ENCODE measurements at places on chromosomes 6 and 20.

DNA sequence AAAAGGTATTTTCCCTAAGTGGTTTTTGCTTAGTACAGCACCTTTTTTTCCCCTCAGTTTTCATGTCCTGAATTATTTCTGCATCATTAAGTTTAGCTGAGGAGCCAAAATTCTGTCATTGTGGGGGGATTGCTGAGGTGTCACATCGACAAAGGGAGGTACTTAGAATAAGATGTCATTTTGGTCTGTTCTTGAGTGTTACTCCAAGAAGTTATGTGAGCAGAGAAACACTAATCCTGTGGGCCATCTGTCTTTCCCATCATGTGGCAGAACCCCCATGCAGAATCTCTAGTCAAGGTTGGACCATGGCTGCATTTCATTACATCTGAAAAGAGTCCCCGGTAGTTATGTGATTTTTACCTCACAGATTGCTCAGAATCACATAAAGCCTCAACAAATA is 167.8 kb upstream of the CENPW start:
- no peak for DNase-seq

DNA sequence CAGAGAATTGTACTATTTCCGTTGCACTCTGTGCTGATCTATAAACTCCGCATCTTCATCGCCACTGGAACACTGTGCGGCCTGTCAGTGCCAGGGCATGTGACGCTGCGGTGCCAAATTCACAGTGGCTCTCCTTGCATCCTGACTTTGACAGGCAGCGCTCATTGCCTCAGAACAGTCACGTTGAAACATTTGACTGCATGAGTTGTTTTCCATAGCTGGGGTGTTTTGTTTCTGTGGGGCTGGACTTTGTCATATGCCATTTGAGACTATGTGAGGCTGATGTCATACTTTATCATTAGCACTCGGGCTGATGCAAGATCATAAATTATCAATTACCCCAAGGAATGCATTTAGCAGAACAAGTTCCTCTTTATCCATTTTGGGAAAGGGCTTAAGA is 32.7 kb downstream of the CFAP61 start:
- DNase-seq: no peak

GRCh38 chr6:118697554-118697953 is 46.2 kb upstream of the CEP85L start:
- DNase-seq: no peak

DNA sequence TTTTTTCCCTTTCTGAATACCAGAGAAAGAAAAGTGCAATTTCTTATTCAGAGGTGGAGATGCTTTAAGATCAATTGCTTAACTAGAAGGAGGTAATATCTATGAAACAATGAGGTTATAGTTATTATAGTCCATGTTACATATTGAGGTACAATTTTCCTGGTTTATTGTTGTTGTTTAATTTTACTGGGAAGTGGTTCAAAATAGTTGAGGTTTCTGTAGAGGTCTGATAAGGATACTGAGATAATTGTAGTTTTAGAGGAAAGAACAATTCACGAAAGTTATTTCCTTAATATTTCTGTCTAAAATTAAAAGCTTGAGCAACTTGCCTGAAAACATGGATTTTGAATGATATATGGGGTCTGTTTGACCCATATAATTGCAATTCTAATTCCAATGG is 51.4 kb downstream of the DOK5 start:
- no peak for DNase-seq

DNA sequence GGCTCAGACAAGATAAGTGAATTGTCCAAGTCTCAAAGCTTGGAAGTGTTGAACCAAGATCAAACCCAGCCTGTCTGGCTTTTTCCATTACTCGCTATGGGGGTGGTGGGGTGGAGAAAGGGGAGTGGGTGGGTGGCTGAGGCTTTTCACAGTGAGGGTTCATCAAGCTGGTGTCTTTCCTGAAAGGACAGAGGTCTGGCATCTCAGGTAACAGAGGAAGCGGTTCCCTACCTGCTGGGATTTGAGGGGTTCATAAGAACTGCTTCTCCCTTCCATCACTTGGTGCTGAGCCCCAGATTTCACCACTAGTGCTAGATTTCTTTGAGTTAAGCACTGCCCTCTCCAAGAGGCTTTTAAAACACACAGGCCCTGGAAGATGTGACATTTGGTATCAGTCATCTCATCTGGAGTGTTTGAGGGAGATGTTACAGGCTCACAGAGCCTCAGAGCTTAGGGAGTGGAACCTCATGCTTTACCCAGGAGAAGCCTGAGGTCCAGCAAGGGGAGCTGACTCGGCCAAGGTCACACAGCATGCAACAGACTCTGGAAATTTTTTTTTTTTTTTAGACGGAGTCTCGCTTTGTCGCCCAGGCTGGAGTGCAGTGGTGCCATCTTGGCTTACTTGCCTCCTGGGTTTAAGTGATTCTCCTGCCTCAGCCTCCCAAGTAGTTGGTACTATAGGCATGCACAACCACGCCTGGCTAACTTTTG is 6.0 kb upstream of the VEGFA start:
- no peak for DNase-seq

GRCh38 chr20:32577657-32578056 is 7.5 kb downstream of the NOL4L start:
- no peak for DNase-seq

GRCh38 chr20:63414720-63415430 is 53.7 kb upstream of the CHRNA4 start:
- DNase-seq: no peak

DNA sequence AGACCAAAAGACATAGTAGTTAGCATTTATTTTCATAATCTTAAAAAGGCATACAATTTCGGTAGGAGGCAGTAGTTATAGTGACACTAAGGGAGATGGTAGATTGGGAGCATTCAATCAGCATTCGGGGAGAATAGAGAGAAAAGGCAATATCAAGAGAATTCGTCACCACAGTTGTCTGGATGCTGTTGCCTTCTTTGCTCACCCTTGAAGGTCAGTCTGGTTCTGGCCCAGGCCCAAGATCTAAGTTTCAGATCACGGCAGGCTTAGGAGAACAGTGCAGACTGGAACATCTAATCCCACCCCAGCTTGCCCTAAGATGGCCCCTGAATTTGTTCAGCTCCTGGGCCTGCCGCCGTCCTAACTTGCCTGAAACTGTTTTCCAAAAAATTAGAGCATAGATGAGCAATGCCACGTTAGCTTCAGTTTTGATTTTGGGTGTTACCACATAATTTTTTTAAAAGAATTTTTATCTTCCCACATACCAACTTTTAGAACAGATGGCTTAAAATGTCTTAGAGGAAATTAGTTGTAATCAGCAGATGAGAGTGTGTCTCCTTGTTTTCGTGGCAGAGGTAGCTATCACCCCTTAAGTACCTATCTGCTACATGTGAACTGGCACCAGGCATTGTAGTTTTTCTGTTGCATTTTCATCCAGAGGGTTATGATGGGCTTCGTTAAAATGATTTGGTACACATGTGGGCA is 8.3 kb upstream of the CEP85L start:
- no peak for DNase-seq

DNA sequence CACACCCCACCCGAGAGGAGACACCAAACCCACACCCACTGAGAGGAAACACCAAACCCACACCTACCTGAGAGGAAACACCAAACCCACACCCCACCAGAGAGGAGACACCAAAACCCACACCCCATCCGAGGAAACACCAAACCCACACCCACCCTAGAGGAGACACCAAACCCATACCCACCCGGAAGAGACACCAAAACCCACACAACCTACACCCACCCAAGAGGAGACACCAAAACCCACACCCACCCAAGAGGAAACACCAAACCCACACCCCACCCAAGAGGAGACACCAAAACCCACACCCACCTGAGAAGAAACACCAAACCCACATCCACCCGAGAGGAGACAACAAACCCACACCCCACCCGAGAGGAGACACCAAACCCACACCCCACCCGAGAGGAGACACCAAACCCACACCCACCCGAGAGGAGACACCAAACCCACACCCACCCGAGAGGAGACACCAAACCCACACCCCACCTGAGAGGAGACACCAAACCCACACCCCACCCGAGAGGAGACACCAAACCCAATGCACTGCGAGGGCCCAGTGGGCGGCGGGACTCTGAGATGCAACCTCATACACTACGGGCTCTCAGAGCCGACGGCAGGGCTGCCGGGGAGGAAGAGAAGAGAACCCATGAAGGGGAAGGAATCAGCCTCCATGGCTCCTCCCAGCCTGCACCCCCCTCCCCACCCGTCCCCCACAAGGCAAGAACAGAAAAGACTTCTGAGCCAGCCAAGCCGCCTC is 83.3 kb downstream of the TAF4 start:
- DNase-seq: no peak

GRCh38 chr6:2958331-2958711 is 13.0 kb downstream of the SERPINB6 start:
- DNase-seq: no peak

DNA sequence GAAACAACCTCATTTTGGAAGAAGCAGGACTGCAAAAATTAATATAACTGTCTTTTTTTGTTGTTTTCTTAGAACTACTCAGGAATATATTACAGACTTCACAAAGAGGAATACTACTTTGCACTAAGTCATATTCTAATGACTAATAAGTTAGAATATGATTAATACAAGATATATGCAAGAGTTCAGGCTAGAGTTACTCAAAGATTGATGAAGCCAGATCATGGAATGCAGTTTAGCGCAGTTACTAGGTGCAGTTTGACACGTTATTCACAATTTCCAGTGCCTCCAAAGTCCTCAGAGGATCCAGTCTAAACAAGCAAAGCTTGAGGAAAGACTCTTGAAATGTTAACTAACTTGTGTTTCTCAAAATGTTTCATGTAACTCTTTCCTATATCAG is 1.2 kb upstream of the MYCT1 start:
- no peak for DNase-seq

GRCh38 chr20:20027284-20027683 is 10.1 kb downstream of the NAA20 start:
- DNase-seq: no peak
